ENCODE measurements at places on chromosomes 6 and 20.

GRCh38 chr20:56624786-56625681 lies 4.1 kb upstream of the TFAP2C start:
- no peak for DNase-seq

GRCh38 chr20:53201588-53201987 lies 229.4 kb downstream of the TSHZ2 start:
- no peak for DNase-seq

GRCh38 chr20:46145713-46146112 lies 27.6 kb downstream of the CD40 start:
- DNase-seq, result no peak

DNA sequence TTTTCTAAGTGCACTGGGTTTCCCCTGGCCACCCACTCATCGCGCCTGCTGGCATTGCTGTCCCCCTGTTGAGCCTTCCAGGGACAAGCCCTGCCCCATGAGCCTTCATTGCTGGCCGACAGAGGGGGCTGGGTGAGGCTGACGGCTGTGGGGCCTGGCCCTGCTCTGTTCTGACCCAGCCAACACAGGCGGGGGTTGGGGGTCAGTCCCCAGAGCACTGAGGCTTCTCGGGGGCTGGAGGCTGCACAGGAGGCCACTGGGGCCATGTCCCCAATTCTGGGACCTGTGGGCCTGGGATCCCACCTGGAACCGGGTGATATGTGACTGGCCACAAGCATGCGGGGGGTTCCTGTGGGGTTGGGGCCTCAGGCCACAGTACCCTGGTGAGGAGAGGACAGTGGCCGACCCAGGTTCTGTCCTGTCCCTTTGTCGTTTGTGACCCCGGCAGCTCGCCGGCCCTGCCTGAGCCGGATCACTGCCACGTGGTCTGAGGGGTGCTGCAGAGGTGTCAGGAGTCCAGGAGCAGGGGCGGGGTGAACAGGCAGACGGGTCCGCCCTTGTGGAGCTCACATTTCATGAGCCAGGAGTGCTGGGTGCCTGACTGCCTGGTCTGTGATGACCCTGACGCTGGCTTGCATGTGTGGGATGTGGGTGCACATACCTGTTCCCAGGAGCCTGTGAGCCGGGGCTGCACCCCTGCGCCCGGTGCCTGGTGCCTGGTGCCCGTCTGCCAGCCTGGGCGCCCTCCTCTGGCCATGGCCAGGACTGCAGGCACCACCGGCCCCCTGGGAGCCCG lies 2.1 kb upstream of the COL20A1 start:
- DNase-seq, result peak; percentile 61

GRCh38 chr20:18164356-18164755 lies 26.7 kb downstream of the KAT14 start:
- DNase-seq, result no peak

- DNase-seq, result no peak
Observed at GRCh38 chr20:47857569-47858464, 72.5 kb upstream of the SULF2 start.

DNA sequence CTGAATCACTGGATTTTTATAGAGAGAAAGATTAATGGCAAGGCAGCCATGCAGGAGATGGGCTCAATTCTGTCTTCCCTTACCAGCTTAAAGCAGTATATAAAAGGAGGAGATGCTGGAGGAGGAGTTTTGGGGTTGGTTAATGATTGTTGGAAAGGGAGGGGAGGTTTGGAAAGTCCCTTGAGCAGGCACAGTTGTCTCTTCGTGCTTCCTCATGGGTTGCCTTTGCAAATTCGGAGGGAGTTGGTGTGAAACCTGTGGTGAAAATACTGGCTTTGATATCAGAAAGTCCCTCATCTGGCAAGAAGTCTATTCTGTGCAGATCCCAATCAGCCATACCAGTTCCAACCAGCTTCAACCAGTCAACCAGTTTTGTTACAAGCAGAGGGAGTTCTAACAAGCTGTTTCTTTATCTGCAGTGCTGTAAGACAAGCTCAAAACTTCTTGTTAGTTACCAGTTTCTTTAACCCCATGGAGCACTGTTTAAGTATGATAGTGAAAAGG lies 107.0 kb downstream of the HIVEP1 start:
- DNase-seq, result no peak

- no peak for DNase-seq
Observed at GRCh38 chr6:2460216-2460745, 214.9 kb upstream of the GMDS start.

- no peak for DNase-seq
Observed at GRCh38 chr20:57654998-57655808, 35.0 kb upstream of the ZBP1 start.
